ENCODE measurements at places on chromosomes 3 and 15.

GRCh38 chr3:163983940-163984339, 1094.4 kb downstream of the SI start:
- DNase-seq: no peak

DNA sequence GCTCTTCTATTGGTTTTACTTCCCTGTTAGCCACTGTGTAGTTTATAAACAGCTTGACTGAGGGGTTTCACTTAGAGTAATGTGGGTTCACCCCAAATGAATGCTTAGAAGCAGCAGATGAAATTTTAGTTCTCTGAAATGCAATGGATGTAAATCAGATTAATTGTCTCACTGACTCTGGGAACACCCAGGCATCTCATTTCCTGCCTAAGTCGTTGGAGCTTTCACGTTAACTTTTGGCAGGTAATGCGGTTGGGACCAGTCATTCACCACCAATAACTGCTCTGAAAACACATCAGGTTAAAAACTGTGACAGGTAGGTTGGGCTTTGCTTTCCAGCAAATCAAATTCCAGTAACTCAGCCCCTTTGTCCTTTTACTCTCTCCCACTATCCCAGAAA, 775.4 kb downstream of the NTRK3 start:
- DNase-seq: no peak

- no peak for DNase-seq
Observed at GRCh38 chr3:114241262-114241661, 3.9 kb upstream of the ZNF80 start.

DNA sequence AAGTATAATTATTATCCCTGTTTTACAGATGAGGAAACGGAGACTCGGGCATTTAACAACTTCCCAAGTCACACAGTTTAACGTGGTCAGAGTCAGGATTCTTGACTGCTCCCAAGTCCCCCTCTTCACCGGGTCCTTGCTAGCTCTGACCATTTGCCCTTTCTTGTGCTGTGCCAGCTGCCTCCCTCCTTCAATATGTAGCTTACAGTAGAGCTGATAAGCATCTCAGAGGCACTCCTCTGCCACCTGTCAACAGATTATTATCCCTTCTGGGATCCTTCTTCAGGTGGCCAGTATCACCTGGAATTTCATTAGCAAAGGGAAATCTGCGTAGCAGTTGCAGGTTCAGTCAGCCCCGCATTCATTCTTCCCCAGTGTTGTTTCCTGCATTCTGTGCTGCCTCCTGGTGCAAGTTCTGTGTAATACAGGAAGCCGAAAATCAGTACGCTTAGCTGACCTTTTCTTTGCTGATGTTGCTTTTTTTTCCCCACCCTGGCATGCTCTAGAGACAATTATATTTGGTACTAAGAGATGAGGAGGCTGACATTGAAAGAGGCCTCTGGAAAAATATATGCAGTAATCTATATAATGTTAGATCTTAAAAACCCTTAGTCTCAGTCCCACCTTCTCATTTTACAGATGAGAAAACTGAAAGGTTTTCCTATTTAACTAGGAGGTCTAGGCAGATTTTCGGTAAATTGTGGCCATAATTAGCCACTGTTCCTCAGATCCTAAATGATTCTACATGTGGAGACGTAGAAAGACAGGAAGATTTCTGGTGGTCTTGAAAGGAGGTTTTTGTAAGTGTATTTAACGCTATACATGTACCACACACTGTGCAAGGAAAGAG, 24.8 kb downstream of the TMOD2 start:
- DNase-seq: peak; percentile 65

- DNase-seq: peak; percentile 41
Observed at GRCh38 chr3:110881069-110881468, 190.5 kb upstream of the NECTIN3 start.

GRCh38 chr3:72465853-72466252, 382.4 kb downstream of the SHQ1 start:
- no peak for DNase-seq

- no peak for DNase-seq
Observed at GRCh38 chr3:37912052-37912733, 50.5 kb downstream of the CTDSPL start.

DNA sequence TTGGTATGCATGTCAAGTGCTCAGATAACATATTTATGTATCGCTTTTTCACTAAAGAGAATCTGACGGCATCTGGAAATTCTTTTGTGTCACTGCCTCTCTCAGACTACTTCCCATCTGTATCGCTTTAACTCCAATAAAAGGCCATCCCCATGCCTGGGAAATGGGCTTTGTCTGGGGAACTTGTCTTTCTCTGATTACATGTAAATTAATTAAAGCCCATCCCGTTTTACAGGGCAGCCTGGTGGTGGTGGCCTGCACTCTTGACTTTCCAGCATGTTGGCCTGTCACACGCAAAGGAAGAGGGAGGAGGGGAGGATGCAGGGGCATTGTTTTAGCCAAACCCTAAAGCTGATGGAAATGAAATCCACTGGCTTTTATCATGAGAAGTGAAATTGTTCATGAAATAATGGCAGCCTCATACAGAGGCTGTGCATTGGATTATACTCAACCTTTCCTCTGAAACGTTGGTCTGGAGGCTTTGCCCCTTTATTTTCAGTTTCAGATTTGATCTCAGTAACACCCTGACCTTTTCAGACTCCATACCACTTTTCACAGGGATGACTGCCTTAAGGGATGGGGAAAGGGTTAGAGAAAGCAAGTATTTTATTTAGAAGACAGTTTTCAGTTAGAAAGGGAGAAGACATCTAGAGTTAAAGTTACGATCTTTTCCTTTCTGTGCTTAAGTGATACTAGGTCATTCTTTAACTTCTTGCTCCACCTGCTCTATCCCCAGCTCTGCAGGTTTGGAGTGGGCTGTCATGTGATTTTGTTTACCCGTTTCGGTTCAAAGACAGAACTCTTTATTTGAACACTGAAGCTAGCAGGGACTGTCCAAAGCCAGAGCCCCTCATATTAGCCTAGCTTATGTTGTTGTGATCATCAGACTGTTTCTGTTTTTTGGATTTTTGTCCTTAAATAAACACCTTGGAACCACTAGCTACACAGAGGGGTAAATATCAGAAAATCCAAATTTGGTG, 94.6 kb upstream of the CTDSPL start:
- no peak for DNase-seq

GRCh38 chr3:49717211-49717958, 2.1 kb downstream of the AMIGO3 start:
- DNase-seq: no peak

GRCh38 chr3:86282106-86282787, 708.7 kb downstream of the VGLL3 start:
- DNase-seq: no peak

- DNase-seq: no peak
Observed at GRCh38 chr3:150247441-150247840, 160.7 kb upstream of the TSC22D2 start.

GRCh38 chr15:79516155-79516554, 84.0 kb downstream of the MINAR1 start:
- DNase-seq: no peak

GRCh38 chr15:89814112-89814742, 425 bp downstream of the ANPEP start:
- no peak for DNase-seq

- peak; percentile 84 for DNase-seq
Observed at GRCh38 chr3:45560281-45560971, 34.1 kb upstream of the LIMD1 start.

- peak; percentile 59 for DNase-seq
Observed at GRCh38 chr3:16227566-16227965, 37.2 kb downstream of the DPH3 start.

GRCh38 chr3:34258271-34258998, 460.0 kb downstream of the PDCD6IP start:
- no peak for DNase-seq

- no peak for DNase-seq
Observed at GRCh38 chr3:46370839-46371518, at the start of gene CCR5. Gene CCR5 (plus strand): TSS chr3:46370946. CDS start chr3:46372903, 1,957 bp downstream.

DNA sequence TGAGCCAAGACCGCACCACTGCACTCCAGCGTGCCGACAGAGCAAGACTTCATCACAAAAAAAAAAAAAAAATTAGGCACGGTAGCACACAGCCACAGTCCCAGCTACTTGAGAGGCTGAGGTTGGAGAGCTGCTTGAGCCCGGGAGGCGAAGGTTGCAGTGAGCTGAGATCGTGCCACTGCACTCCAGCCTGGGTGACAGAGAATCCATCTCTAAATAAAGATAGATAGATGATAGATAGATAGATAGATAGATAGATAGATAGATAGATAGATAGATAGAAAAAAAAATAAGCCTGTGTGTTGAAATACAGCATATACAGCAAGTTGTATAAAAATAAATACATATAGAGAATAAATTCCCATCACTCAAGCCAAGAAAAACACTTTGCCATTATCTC, 37.3 kb downstream of the PTH1R start:
- DNase-seq: no peak

DNA sequence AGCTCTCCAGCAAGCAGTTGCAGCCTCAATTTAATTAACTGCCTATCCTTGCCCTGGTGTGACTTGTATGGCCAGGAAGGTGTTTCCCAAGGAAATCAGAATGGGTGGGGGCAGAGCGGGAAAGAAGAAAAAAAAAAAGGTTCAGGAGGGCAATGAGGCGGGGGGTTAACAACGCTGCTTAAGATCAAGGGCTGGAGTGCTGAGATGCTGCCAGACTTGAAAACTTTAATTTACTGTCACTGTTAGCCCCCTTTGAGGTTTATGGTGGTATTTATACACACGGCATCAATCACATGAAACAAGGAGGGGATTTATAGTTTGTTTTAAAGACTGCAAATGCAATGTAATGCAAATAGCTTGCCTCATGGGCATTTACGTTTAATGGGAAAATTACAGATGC, 319.4 kb upstream of the NR2F2 start:
- DNase-seq: no peak

DNA sequence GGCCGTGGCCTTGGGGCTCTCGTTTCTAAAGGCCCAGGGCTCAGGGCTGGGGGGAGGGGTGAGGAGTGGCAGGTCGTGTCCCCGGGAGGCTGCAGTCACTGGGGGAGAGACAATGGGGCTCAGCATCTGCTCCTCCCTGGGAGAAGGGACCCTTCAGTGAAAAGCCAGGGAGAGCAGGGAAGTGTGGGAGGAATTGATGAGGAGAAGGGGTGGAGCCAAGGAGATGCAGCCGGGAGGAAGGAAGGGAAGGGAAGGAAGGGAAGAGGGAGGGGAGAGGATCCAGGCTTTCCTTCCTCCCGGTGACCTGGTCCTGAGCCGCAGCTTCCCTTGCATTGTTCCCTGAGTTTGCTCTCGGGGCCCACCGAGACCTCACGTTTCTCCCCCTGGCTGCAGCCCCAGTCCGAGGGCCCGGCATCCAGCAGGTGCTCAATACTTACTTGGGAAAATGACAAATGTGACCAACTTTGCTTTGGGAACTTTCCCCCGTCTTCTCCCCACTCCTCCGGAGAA, 1.4 kb upstream of the ZNF710 start:
- no peak for DNase-seq

- no peak for DNase-seq
Observed at GRCh38 chr15:38705436-38706219, 141.0 kb upstream of the RASGRP1 start.

GRCh38 chr3:163490119-163490518, 1588.2 kb downstream of the SI start:
- peak; percentile 11 for DNase-seq

DNA sequence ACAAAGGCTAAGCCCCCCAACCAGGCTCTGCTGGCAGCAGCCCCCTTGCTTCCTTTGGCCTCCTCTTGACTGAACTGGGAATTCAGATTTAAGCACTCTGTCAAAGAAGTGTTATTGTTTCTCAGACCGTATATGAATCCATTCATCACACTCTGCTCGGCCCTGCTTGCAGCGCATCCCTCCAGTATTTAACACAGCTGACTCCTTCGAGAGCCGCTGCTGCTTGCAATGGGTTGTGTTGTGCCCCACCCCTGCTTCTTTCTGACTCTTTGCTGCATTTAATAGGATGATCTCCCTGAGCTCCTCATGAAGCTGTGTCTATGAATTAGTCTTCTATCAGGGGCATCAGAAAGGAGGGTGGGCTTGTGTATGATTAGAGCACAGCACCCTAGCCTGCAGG, 31.2 kb downstream of the C3orf20 start:
- no peak for DNase-seq

DNA sequence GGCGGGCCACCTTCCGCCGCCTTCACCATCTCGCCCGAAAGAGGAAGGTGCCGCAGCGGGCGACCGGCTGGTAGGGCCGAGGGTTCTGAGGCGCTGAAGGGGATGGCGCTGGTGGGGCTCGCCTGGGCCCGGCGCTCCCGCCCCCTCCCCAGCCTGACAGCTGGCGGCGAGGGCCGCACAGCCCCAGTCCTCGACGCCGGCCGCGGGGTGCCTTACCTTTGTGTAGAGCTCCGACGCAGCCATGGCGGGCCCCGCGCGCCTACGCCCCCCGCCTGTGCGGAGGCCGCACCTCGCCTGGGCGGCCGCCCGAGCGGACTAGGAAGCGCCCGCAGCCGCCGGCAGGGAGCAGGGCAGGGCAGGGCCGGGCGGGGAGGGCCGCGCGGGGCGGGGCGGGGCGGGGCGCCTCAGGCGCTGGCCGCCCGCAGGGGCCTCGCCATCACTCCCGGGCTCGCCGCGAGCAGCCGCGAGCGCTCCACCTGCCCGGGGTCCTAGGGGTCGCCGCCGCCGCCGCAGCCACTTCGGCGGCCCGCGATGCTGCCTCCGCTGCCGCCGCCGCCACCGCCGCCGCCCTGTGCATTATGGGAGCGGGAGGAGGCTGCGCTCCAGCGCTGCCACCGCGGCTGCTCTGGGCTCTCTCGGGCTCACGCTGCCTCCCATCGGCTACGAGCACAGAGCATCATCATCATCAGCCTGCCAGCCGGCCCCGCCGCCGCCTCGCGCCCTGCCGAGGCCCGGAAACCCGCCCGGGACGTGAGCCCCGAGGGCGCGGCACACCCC, at the start of gene MYO5A:
Gene MYO5A (minus strand): TSS at position 317 of the 777 bp plus-strand sequence. CDS start 74 bp downstream, at position 243.
- peak; percentile 86 for DNase-seq

- DNase-seq: no peak
Observed at GRCh38 chr15:64560998-64561397, 100.6 kb downstream of the ZNF609 start.

DNA sequence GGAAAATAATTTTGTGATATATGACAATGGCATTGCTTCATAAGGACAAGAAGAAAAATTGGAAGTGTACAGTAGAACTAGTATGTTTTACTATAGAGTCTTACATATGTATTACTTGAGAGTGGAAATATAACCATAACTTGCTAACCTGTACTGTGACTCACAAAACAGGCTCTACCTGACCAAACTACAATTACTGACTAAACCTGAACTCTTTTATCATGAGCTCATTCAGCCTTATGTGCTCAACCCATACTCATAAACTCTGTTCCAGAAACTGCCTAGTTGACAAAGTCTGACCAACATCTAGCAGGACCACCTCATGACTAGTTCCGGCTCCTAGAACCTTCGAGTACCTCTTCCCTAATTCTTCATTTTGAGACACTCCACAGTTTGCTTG, 6.3 kb downstream of the CDIN1 start:
- no peak for DNase-seq
